ENCODE measurements at places on chromosomes 12 and 14.

GRCh38 chr12:52043386-52044212 is 7.6 kb upstream of the NR4A1 start:
- DNase-seq = no peak

DNA sequence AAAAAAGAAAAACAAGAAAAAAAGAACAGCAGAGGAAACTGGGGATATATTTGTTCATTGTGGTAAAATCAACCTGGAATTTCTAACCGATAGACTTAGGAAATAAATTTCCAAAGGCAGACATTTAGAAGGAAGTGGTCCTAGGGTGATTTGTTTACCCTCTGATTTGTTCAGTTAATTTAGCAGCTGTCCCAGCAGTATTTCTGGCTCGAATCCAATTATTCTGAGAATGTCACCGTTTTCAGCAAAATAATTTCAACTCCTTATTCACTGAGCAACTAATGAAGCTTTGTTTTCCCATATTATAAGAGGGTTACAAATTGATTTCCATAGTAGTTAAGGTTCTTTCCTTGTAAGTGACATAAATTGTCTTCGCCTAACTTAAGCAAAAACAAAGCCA is 285.2 kb upstream of the SYT10 start:
- no peak for DNase-seq

DNA sequence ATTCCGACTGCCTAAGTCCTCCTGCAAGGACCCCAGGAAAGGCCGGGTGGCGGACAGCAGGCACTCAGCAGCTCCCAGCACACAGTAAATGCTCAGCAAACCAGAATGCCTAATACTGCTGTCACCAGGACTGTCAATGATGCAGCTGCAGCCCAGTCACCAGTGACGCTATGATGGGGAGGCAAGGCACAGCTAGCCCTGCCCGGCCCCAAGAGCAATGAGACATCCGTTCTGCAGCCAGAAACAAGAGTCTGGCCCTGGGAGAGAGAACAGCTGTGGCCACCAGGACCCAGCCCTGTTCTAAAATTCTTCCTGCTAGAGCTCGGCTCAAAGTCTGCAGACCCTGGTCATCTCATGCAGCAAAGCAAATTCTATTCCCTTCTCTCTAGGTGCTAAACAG is 69.8 kb downstream of the NCOR2 start:
- no peak for DNase-seq

DNA sequence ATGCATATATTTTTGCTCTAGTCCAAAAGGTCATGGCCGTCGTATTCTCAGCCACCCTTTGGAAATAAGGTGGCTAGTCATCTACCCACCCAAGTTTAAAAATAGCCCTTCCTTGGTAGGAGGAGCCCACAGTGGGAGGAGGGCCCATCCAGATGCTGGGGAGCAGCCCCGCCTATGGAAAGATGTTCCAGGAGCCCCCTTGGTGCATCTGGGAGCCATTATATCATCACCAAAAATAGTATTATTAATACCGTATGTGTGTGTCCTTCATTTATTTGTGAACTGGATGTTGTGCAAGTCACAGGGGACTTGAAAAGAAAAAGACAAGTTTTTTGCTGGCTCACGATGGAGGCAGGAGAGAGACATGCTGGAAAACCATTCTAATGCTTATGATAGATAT is 34.0 kb downstream of the EMP1 start:
- no peak for DNase-seq

- no peak for DNase-seq
Measured at GRCh38 chr12:43147878-43148277, 404.1 kb downstream of the ADAMTS20 start.

- DNase-seq = no peak
Measured at GRCh38 chr12:65935906-65936901, 111.9 kb downstream of the HMGA2 start.

DNA sequence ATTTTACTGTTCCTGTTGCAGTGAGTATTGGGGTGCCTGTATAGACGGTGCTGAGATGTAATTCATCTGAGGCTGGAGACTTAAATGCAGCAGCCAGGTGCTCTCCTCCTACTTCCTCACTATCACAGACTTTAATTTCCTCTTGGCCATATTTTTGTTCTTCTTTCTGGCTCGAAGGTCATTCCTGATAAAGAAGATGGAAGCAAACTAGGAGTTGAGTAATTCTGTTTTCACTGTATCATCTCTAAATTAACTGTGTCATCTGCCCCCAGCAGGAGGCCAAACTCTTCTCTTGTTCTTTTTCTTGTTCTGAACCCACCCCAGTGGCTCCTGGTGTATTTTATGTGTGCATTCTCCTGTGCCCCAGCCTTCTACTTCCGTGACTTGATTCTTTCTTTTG is 141.7 kb upstream of the ARHGAP5 start:
- no peak for DNase-seq

GRCh38 chr12:32125455-32126084 is 18.9 kb downstream of the BICD1 start:
- no peak for DNase-seq

DNA sequence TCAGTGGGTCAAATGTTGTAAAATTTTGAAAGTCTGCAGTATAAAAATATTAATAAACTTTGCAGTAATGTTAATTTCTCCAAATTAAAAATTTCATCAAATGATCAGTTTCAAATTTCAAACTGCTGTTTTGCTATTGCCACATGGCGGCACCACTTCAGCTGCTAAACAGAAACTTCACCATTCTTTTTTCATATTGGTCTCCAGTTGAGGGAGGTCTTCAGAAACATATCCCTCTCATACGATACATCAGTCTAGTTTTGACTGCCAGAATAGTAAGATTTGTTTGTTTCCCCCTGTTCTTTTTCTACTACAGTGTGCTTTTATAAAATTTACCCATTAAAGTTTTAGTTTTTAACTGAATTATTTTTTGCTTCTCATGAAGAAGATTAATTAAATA is 4.2 kb upstream of the TRHDE start:
- DNase-seq = no peak

DNA sequence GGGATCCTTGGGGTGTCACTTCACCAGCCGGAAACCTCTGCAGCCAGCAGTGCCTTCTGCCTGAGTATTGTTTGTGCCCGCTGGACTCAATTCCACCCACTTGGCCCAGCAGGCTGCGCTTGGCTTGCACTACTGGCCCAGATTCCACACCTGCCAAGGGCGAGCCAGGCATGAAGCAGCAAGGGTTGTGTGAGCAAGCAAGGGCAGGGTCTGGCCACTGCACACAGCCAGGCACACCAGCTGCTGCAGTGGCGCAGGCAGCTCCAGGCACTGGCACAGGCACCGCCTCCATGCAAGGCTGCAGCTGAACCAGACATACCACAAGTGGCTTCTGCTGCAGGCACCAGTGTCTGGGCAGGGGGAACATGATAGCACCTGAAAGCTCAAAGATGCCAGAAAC is 99.5 kb downstream of the NUAK1 start:
- DNase-seq = no peak

DNA sequence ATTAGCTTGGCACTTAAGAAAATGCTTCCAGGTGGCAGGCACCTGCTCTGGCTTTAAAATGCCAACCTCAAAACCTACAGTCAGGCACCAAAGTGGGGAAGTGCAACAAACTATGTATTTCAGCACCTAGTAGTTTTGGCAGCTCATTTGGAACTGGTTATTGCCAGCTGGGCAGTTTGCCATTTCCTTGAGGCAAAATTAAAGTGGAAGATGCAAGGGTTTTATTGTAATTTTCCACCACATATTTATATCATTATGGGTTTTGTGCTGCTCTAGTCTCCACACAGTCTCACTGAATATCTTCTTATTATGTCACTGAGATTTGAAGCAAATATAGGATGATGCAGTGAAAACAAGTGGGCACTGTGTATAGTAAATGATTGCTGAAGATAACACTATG is 117.0 kb downstream of the PRKD1 start:
- no peak for DNase-seq

Data from H54 (cell line).